Body of pancreas (tissue), 4 donors: ENCODE measurements at places on chromosomes 11 and 22.

GRCh38 chr11:61152816-61153592 is 8.2 kb downstream of the VPS37C start:
- peak overlapping the region; percentile 68 for H3K27ac ChIP-seq
- DNase-seq, result no peak
- no peaks in the 10 kb centered on the region for H3K36me3 ChIP-seq
- no peaks in the 10 kb centered on the region for H3K27me3 ChIP-seq
- peaks cover 73% of the 10 kb centered on the region for H3K4me1 ChIP-seq

DNA sequence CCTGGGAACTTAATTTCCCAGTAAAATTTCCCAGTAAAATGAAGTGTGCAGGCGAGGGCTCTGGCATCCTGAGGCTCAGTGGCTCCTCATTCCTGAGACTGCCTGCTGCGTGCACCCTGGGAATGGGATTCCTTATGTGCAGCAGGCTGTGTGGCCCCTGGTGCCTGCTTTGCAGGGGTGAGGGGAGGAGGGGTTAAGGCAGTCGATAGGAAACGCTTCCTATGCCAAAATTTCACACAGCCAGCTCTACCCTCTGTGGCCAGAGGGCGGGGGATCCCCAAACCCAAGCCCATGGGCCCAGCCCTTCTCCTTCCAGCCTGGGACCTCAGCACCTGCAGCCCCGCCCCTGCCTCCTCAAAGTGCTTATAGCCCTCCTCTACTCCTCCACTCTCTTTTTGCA is 12.1 kb upstream of the BAIAP2L2 start:
- no peak overlapping the region for H3K27ac ChIP-seq
- no peaks in the 10 kb centered on the region for H3K27me3 ChIP-seq
- DNase-seq, result no peak
- H3K4me3 ChIP-seq, result no peak overlapping the region
- H3K4me1 ChIP-seq, result no peaks in the 10 kb centered on the region

- H3K27me3 ChIP-seq, result no peaks in the 10 kb centered on the region
- no peak for DNase-seq
- H3K4me1 ChIP-seq, result peaks cover 58% of the 10 kb centered on the region
- no peak overlapping the region for H3K27ac ChIP-seq
These were observed 30.7 kb downstream of the EHF start for GRCh38 chr11:34651551-34651950.

- H3K4me1 ChIP-seq, result no peaks in the 10 kb centered on the region
- no peaks in the 10 kb centered on the region for H3K36me3 ChIP-seq
- H3K4me3 ChIP-seq, result no peak overlapping the region
- H3K27ac ChIP-seq, result no peak overlapping the region
- H3K27me3 ChIP-seq, result no peaks in the 10 kb centered on the region
- DNase-seq, result no peak
These were observed 136.4 kb downstream of the NECTIN1 start for GRCh38 chr11:119592642-119593041.

DNA sequence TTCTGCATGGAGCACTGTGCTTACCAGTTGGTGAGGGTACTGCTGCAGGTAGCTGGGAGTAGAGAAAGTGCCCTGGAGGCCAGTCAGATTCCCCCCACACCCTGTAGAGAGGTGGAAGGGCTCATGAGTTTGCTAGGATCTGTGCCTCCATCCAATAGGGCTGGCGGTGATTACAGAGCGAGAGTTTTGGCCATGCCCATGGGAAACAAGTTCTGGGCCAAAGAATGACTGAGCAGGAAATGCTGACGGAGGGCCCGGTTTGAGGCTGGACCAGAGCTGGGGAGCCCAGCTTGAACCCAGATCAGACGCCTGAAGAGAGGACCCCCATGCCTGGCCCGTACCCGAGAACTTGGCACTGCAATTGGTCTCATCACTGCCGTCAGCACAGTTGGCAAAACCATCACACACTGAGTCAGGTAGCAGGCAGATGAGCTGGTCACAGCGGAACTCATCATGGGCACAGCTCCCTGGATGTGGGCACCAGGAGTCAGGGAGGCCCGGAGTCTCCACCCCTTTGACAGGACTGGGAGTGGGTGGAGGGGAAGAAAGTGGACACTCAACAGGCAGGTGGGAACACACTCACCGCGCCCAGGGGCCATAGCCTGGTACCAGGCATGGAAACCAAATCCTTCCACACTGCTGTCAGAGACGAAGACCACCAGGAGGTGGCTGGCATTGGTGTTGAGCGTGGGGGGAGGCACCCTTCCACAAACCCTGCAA is 2.1 kb downstream of the MFRP start:
- H3K36me3 ChIP-seq, result no peaks in the 10 kb centered on the region
- no peak for DNase-seq
- no peak overlapping the region for H3K27ac ChIP-seq
- H3K27me3 ChIP-seq, result no peaks in the 10 kb centered on the region
- no peak overlapping the region for H3K4me3 ChIP-seq

DNA sequence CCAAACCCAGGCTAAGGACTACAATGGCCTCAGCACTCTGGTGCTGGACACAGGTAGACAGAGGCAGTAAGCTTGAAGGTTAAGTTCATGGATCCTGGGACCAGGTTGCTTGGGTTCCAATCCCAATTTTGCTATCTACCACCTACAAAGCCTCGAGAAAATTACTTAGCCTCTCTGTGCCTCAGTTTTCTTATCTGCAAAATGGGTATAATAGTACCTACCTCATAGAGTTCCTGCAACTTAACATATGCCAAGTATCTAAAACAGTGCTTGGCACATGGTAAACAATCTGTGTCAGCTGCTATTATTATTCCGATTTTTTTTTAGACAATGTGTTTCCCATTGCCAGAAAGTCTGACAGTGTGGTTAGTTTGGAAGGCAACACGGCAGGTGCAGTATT is 37.5 kb downstream of the SYN3 start:
- H3K4me1 ChIP-seq, result no peaks in the 10 kb centered on the region
- H3K4me3 ChIP-seq, result no peak overlapping the region
- no peak overlapping the region for H3K27ac ChIP-seq
- no peaks in the 10 kb centered on the region for H3K36me3 ChIP-seq
- no peak for DNase-seq

DNA sequence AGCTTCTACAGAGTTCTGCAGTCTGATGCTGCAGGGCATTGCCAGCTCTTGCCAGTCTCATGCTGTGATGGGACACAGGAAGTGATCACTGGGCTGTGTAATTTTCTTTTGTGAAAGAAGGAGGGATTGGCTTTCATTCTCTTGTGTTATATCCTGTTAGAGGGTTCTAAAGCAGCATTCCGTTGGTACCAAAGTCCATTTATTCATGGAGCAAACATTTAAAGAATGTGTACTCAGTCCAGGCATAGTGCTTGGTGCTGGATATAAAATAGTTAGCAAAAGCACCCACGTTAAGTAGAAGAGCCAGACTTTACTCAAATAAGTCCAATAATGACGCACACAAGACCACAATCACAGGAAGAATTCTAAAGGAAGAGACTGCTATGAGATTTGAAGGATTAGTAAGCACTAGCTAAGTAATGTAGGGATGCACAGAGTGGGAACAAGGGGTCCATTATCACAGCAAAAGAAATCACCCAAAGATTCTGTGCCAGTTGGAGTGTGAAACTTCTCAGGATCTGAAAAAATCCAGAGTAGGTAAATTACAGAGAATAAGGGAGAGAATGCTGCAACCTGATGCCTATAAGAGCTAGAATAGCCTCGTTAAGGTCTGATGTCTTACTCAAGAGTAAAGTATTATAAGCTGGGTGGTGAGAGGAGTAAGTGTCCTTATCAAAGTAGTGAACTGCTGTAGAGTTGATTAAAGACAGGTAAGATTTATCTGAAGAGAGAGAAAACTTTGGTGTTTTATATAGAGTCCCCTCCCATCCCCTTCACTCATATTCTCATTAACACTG is 728.3 kb downstream of the METTL15 start:
- H3K4me3 ChIP-seq, result no peak overlapping the region
- H3K27me3 ChIP-seq, result no peaks in the 10 kb centered on the region
- H3K36me3 ChIP-seq, result no peaks in the 10 kb centered on the region
- no peak for DNase-seq
- no peak overlapping the region for H3K27ac ChIP-seq

DNA sequence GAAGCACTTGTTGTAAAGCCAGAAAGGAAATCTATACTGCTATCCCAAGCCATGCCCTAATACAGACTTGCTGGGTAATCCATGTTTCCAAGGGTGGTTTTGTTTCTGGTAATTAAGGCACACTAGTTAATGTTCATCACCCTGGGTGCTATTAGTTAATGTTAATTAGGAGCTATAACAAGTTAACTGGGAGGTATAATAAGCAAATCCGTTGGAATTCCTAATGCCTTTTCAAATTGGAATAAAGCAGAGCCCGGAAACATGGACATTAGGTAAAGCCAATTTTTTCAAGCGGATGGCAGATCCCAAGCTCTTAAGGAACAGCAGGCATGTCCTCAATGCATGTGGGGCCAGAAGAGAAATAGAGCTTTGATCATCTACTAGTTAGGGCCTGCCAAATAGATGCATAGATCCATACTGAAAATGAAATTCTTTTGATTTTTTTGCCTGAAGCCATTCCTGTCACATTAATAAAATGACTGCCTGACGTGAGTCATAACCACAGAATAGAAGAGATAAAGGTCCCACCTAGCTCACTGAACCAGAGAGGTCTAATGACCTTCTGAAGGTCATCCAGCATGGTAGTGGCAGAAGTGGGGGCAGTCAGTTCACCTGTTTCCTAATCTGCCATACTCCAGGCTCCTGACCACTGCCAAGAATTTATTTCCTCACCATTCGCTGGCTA is 28.5 kb upstream of the CCDC34 start:
- no peaks in the 10 kb centered on the region for H3K36me3 ChIP-seq
- H3K27ac ChIP-seq, result peak overlapping the region; percentile 90
- no peak for DNase-seq
- H3K27me3 ChIP-seq, result no peaks in the 10 kb centered on the region
- H3K4me3 ChIP-seq, result no peak overlapping the region

- no peak overlapping the region for H3K27ac ChIP-seq
- H3K4me1 ChIP-seq, result no peaks in the 10 kb centered on the region
- H3K27me3 ChIP-seq, result no peaks in the 10 kb centered on the region
These were observed 27.1 kb upstream of the OPCML start for GRCh38 chr11:133559382-133559781.

DNA sequence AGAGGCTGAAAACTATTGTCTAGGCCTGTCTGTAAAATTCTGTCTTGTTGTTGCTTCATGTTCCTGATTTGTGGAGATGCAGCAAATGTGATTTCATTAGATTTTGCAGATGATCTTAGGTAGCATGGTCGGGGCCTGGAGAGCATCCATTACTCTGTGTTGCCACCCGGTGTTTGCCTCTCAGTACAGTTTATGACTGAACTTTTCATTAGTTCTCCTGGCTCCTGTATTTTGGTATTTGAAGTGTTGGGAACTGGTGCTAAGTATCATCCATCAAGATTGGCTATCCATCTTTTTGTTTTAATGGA is 7.7 kb downstream of the YWHAH start:
- peaks cover 9% of the 10 kb centered on the region for H3K36me3 ChIP-seq
- no peaks in the 10 kb centered on the region for H3K27me3 ChIP-seq
- DNase-seq, result no peak
- no peak overlapping the region for H3K4me3 ChIP-seq
- peak overlapping the region; percentile 60 for H3K27ac ChIP-seq

DNA sequence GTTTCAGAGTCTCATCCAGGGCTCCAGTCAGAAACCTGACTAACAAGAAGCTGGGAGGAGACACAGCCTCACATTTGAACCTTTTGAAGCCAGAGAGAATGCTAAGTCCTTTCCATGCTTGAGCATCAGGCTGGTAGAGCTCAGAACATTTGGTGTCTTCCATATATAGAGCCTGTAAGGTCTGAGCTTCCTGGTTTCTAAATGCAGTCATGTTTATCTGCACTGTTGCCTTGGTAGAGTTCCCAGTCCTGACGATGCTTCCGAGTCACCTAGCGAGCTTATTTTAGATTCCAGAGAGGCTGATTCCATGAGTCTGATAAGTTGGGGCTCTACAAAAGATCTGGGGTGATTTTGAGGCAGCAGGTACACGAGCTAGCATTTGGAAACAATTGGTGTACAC is 68.4 kb upstream of the SORL1 start:
- no peaks in the 10 kb centered on the region for H3K36me3 ChIP-seq
- no peaks in the 10 kb centered on the region for H3K27me3 ChIP-seq
- DNase-seq, result no peak
- H3K4me3 ChIP-seq, result no peak overlapping the region

GRCh38 chr11:66328031-66328301 is 8.3 kb downstream of the RIN1 start:
- no peak for DNase-seq
- no peaks in the 10 kb centered on the region for H3K36me3 ChIP-seq
- H3K27ac ChIP-seq, result no peak overlapping the region
- peaks cover 11% of the 10 kb centered on the region for H3K4me1 ChIP-seq
- H3K27me3 ChIP-seq, result no peaks in the 10 kb centered on the region
- no peak overlapping the region for H3K4me3 ChIP-seq

DNA sequence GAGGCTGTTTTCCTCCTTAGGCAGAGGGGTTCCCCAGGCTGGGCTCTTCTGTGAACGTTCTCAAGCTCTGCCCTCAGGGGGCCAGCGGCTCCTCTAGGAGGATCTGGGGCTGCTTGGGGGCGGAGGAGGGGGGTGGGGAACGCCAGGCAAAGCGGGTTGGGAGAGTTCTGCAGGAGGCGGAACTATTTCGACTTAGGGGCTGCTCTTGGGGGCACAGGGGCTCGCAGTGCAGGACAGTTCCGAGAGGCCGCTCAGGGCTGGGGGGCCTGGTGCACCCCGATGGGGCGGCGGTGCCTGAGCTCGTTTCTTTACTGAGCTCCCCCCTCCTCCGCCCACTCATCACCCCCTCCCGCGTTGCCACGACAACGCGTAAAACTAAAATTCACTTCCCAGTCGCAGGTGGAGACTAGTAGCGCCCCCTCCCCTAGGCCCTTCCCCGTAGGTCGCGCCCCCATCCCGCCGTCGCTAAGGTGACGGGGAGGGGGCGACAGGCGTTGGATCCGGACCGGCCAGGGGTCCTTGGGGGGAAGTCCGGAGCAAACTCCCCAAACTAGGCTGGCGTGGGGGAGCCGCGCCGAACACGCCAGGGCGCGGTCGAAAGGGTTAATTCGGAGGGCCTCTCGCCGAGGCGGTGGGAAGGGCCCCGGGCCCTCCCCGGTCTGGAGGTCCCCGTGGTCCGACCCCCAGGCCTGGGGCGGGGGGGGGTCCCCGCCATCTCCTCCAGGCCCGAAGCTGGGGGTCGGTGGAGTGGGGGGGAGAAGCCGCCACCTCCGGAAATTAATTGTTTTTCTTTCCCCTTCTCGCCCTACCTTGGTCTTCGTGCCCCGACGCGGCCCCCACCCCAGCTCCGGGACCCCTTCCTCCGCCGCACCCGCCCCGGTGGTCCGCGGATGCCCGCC is 857 bp downstream of the SHANK3 start:
- H3K27me3 ChIP-seq, result peaks cover 9% of the 10 kb centered on the region
- no peak overlapping the region for H3K4me3 ChIP-seq
- no peaks in the 10 kb centered on the region for H3K36me3 ChIP-seq
- H3K27ac ChIP-seq, result no peak overlapping the region
- H3K4me1 ChIP-seq, result peaks cover 11% of the 10 kb centered on the region
- no peak for DNase-seq

DNA sequence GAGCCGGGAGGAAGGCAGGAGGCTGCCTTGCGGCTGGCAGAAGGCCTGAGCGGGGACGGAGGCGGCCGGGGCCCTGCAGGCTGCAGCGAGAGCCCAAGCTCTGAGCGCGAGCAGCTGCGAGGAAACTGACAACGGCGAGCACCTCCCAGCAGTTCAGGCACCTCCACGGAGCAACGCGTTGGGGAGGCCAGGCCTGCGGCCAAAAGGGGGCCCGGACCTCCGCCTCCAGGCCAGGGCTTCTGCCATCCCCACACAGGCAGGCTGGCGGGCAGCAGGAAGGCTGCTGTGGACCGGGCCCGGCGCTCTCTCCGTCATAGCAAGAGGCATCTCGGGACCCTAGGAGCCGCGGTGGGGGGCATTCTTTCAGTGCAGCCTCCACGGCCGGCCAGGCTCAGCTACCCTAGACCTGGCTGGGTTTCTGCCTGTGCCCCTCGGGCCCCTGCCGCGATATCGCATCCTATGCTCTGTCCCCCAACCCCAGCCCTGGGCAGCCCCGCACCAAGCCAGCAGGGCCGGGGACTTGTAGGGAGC is 22.9 kb upstream of the SLC22A12 start:
- no peaks in the 10 kb centered on the region for H3K27me3 ChIP-seq
- no peak overlapping the region for H3K27ac ChIP-seq
- peaks cover 20% of the 10 kb centered on the region for H3K4me1 ChIP-seq
- H3K36me3 ChIP-seq, result no peaks in the 10 kb centered on the region
